ENCODE measurements at places on chromosomes 1 and 21.

DNA sequence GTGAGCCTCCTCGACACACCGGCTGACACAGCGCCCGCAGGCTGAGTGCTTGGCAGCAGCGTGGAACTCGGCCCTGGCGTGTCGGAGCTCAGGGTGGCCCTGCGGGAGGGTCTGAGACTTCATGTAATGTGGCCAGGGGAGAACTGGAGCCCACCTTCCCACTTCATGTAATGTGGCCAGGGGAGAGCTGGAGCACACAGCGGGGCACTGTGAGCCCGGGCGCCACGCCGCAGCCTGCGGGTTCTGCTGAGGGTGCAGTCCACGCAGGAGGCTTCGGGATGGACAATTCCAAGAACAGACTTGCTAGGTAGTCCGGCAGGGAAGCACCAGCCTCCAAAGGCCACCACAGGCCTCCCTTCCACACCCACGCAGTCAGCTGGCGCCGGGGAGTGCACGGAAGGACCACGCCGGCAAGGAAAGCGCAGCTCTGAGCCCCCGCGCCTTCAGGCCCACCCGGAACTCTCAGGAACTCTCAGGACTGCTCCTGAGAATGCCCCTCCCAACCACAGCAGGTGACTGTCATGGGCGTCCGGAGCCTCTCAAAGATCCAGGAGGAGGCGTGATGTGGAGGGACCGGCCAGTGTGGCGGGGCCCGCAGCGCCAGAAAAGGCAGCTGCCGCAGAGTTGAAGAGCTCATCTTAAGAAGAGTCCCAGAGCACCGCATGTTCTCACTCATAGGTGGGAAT lies 19.3 kb upstream of the ADARB1 start:
- DNase-seq = no peak

DNA sequence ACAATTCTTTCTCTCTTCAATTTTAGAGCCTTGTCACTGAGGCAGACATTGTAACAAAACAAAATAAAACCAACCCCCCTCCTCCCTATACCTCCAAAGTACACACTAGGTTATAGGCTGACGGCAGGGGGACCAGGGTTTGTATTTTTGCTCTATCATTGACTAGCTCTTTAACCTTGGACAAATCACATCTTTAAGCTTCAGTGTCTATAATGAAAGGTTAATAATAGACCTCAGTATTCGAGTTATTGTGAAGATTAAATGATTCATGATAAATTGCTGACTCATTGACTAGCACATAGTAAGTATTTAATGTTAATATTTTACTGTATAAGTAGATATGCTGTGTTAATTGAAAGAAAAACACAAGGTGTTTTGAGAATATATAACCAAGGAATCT lies 1267.6 kb upstream of the ADGRL2 start:
- DNase-seq = no peak

- DNase-seq = no peak
Observed at GRCh38 chr1:193549081-193549480, 362.7 kb upstream of the B3GALT2 start.

GRCh38 chr1:214303141-214303930 lies 22.4 kb downstream of the SMYD2 start:
- DNase-seq = no peak

- no peak for DNase-seq
Observed at GRCh38 chr1:158933621-158934020, 2.3 kb downstream of the PYHIN1 start.

All from NCI-H1048 (cell line).